ENCODE measurements at places on chromosomes 5 and 9.

GRCh38 chr5:1859099-1859498, 23.6 kb downstream of the IRX4 start:
- no peak for DNase-seq

GRCh38 chr9:122131401-122132001, 28.1 kb downstream of the NDUFA8 start:
- DNase-seq = peak; percentile 43

GRCh38 chr9:99870126-99870525, 36.3 kb upstream of the STX17 start:
- DNase-seq = no peak

DNA sequence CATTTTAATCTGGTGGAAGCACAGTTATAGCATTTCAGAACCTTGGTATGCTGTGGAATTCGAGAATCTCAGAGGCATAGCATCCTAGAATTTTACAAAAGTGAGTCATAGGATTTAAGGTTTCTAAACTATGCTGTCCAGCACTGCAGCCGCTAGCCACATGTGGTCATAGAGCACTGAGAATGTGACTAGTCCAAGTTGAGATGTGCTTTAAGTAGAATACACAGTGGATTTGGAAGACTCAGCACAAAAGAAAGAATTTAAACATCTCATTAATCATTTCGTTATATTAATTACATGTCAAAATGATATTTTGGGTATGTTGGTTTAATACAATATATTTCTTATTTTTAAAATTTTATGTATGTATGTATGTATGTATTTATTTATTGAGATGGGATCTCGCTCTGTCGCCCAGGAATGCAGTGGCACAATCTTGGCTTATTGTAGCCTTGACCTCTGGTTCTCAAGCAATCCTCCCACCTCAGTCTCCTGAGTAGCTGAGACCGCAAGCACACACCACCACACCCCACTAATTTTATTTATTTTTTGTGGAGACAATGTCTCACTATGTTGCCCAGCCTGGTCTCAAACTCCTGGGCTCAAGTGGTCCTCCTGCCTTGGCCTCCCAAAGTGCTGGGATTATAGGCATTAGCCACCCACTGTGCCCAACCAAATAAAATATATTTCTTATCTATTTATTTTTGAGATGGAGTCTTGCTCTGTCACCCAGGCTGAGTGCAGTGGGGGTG, 20.4 kb upstream of the RPS14 start:
- no peak for DNase-seq

GRCh38 chr5:43193181-43193893, 1.3 kb downstream of the NIM1K start:
- DNase-seq = no peak

- DNase-seq = no peak
Observed at GRCh38 chr5:10424124-10424731, 17.5 kb upstream of the ROPN1L start.

DNA sequence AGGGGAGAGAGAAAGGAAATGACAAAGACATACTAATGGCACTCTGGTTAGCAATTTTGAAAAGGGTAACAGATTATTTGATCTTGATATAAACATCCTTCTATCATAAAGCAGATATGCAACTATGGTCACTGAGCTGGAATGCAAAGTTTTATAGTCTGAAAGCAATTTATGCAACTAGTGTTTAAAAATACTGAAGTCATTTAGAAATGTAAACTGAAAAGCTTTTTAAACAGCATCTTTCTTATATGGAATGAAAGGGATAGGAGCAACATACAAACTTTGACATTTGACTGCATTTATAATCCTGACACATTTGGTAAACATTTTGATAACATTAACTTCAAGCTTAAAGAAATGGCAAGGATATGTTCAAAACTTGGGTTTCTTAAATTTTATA, 28.7 kb upstream of the ADAMTS19 start:
- DNase-seq = no peak

DNA sequence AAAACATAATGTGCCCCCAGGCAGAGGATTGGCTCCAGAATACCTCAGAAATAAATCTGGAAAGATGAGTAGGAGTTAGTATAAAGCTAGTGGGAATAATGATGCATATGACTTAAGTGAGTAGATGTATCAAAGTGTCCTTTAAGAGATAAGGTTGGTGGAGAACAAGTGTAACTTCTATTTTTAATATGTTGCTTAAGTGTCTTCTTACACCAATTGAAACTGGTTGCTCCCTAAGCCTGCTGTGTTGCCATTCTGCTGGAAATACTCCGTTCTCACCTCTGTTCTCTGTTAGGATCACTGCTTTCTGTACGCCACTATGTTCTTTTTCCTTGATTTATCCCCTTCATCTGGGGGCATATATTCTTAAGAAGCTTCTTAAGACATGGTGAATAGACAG, 286.4 kb downstream of the TMEM232 start:
- DNase-seq = no peak

- no peak for DNase-seq
Observed at GRCh38 chr5:106862450-106863193, 808.1 kb downstream of the EFNA5 start.

- DNase-seq = no peak
Observed at GRCh38 chr9:111405701-111406100, 75.7 kb upstream of the OR2K2 start.

Measured in left ventricle myocardium inferior (tissue), 1 donor.